ENCODE measurements at places on chromosomes 2 and 18.
A peak's percentile ranks its signal among the peaks of the same experiment; 100 is the strongest.

GRCh38 chr2:68710756-68711155 is 23.9 kb upstream of the ARHGAP25 start:
- no peak for DNase-seq

DNA sequence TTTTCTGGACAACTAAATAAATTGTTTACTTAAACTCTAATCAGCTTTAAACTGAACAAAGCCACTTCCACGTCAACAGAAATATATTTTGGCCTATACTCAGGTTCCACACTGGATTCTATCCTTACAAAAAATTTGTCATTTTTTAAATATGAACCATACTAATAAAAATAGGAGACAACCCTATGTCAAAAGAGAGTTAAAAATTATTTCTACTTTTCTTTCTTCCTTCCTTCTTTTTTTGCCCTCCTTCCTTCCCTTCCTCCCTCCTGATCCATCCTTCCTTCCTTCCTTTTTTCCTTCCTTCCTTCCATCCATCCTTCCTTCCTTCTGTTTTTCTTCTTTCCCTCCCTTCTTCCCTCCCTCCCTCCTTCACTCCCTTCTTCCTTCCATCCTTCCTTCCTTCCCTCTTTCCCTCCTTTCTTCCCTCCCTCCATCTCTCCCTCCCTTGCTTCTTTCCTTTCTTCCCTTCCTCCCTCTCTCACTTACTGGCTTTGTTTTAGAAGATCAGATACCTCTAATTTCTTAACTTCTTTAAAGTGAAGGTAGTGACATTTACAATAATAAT is 1444.9 kb downstream of the DPP10 start:
- DNase-seq: no peak

GRCh38 chr2:85905187-85905666 is 16.4 kb upstream of the ST3GAL5 start:
- DNase-seq: no peak

DNA sequence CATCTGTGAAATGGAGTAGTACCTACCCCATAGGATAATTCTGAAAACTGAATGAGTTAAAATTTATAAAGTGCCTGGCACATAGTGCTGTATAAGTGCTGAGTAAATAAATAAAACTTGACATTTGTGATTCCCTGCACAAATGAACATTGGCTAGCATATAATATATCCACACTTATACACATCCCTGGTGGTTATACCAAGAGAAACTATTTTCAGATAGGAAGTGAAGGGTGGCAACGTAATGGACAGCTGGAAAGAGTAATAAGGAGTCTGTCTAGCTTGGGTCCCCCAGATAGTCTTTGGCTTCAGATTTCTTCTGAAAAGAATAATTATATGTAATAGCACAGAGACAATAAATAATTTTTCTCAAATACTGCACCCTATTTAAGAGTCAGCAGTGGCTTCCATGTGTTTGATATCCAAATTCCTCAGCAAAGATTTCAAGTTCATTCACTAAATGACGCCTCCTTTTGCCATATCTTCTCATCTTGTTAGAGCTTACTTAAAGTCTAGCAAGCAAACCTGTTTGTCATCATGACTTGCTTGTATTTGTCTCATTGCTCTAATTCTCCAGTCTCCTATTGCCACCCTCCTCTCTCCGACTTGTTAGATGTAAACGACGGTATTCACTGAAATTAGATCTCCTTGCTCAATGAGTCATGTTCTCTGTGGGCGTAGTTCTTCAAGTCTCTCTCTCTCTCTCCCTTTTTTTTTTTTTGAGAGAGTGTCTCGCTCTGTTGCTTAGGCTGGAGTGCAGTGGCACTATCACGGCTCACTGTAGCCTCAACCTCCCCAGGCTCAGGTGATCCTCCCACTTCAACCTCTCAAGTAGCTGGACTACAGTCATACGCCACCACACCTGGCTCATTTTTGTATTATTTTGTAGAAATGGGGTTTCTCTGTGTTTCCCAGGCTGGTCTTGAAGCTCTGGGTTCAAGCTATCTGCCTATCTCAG is 8.7 kb upstream of the ADGRF3 start:
- DNase-seq: peak; percentile 76

DNA sequence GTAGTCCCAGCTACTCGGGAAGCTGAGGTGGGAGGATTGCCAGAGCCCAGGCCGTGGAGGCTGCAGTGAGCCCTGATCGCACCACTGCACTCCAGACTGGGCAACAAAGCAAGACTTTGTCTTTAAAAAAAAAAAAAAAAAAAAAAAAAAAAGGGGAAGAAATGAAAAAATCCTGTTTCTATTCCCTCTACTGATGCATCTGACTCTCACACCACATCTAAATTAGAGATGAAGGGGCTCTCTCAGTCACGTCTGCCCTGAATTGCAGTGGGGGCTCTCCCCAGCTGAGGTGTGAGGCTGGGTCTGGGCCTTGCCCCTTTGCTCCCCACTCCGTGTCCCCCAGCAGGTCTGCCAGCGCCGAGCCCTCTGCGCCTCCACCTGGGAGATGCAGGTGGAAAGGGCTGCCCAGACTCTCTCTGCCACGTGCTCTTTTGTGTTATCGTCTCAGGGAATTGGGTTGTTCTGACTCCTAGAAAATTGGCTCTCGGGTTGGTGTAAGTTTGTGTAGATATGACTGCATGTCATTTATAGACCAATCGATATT is 30.2 kb downstream of the TRAPPC12 start:
- DNase-seq: no peak

DNA sequence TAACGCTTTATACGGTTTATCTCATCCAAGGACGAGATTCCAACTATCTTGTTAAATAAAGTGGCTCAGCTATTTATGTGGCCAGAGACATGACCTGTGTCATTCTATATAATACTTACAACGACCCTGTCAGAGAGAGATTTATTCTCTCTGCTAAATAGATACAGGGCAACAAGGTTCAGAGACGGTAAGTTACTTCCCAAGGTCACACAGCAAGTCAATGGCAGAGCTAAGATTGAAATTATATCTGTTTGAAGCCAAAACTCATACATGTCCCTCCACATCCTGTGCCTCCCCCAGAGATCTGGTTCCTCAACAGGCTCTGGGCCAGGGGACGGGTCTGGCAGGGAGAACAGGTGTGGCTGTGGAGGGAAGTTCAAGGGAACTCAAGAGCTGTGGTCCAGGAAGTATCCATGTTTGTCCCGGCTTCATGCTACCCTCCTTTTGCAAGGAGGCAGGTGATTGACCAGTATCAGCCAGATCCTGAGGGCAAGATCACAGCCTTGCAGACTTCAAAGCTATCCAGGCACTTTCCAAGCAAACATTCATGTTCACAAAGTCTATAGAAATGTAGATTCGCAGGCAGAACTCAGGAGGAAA is 99.8 kb downstream of the CAPN13 start:
- no peak for DNase-seq

DNA sequence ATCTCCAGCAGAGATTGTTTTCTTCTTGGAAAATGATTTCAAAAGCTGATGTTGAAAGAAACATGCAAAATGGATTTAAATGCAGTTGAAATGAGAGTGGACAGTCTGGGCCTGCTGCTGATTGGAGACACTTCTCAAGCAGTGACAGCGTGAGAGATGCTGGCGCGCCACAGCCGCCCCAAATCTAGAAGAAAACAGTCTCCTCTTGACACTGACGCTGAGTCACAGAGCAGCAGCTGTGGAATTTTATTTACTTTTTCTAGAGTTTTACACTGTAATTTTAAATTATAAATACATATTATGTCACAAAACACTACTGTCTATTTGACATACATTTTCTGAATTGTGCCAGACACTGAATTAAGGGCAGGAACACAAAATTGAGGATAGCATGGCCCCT is 121.8 kb upstream of the TMEM200C start:
- DNase-seq: no peak

DNA sequence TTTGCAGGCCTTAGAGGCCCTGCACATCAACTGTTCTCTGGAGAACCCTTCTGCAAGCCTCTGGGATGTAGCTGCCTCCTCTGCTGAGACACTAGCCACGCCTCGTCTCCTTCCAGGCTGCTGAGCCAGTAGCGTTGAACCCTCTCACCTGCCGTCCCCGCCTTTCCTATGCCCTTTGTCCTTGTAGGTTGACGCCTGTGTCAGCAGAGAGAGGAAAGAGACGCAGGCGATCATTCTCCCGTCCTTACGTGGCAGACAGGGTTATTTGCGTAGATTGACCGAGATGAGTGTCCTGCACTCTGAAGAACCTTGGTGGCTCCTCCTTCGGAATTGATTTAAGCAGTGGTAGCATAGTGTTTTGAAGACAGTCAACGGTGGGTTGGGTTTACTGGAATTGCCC is 27.8 kb downstream of the ID2 start:
- no peak for DNase-seq

DNA sequence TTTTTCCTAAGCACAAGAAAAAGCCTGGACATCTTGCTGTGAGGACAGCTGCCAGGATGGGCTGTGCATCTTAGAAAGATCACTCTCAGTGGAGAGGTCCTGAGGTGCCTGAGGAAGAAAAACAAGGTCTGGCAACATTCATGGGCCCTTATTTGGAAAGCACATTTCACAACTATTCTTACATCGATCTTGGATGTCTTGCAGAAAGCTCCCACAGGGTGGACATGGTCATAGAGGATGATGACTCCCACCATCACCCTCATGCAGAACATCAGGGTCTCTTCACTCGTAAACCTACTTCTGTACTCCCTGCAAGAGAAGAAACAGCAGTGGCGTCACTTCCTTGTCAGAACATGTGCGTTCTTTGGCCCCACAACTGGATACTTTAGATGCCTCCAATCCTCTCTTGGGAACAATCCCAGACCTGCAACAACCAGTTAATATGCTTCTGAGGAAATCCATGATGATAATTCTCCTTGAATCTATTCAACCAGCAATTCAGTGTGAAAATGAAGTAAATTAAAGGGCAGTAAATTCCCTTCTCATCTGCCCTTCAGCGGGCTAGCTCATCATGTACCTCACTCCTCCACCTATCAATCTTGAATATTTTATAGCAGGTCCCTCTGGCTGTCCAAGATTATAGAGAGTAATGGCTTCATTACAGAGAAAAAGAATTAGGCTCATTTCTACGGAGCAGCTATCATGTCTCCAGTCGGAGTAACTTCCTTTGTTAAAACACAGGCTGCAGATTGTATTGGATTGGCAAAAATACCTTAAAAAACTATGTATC is 106.2 kb downstream of the CYRIA start:
- no peak for DNase-seq

- DNase-seq: no peak
Observed at GRCh38 chr2:66561645-66562303, 126.8 kb downstream of the MEIS1 start.

GRCh38 chr18:58195278-58195765 is 151.3 kb downstream of the NEDD4L start:
- DNase-seq: no peak

GRCh38 chr18:46688853-46689525 is 32.0 kb upstream of the LOXHD1 start:
- no peak for DNase-seq

- no peak for DNase-seq
Observed at GRCh38 chr18:21896732-21897336, 156.2 kb downstream of the MIB1 start.

- no peak for DNase-seq
Observed at GRCh38 chr2:84959566-84960506, 11.1 kb upstream of the KCMF1 start.

DNA sequence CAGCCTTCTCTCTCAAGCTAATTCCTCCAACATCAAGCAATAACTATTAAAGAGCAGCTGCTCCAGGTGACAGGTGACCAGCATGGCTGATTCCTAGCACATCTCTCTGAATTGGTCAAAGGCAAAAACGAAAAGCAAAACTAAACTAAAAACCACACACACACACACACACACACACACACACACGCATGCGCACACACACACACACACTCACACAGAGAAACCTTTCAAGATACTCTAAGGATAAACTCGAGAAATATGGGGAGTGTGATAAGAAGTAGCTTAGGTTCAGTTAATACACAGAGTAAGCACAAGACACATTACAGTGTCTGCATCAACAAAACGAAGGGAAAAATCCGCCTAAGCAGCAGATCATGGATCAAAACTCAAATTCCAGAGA is 74.5 kb upstream of the FZD7 start:
- no peak for DNase-seq

- peak; percentile 11 for DNase-seq
Observed at GRCh38 chr18:62128157-62128556, 58.7 kb downstream of the PIGN start.

DNA sequence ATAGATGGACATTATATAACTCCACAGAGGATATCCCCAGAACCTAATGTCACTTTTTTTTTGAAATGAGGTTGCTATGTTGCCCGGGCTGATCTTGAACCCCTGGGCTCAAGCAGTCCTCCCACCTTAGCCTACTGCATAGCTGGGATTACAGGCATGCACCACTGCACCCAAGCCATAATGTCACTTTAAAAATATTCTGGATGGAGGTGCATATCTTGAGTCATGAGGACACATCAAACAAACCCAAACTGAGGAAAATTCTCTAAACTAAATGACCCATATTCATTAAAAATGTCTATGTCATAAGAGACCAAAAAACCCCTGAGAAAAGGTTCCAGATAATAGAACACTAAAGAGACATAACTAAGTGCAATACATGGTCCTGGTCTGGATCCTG is 36.3 kb downstream of the OSGEPL1 start:
- DNase-seq: no peak

DNA sequence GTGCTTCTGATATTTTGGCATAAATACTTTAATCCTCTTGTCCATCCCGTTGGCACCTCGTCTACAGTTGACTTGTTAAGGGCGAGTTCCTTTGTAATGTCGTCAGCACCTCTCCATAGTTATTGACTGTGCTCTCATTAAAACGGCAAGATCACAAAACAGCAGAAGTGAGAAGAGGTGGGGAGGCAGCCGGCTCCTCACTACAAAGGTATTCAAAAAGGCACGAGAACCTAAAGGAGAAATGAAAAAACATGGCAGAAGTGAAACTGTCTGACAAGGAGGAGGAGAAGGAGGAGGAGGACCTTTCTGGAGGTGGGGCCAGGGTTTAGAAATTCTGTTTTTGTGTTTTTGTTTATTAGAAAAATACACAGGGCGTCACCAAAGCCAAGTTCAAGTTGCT is 235.6 kb downstream of the BCL11A start:
- DNase-seq: no peak

DNA sequence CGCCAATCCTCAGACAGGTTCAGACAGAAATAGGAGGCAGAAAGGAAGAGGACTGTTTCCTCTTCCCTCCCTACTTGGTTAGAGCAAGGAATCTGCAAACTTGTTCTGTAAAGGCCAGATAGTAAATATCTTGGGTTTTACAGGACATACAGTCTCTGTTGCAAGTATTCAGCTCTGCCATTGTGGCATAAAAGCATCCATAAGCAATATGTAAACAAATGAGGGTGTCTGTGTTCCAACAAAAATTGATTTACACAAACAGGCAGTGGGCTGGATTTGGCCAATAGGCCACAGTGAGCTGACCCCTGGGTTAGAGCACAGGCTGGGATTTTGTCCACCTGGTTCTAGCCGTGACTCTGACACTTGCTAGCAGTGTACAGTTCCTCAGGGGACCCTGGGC is 89.4 kb downstream of the NRP2 start:
- no peak for DNase-seq

DNA sequence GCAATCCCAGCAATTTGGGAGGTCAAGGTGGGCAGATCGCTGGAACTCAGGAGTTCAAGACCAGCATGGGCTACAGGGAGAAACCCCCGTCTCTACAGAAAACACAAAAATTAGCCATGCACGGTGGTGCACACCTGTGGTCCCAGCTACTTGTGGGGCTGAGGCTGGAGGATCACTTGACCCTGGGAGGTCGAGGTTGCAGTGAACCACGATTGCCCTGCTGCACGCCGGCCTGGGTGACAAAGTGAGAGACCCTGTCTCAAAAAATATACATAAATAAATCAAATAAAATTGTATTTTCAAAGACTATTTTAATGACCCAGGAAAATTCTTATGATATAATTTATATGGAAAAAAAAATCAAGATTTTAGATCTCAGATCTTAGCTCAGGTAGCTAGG is 191.5 kb downstream of the ZFP36L2 start:
- no peak for DNase-seq

- no peak for DNase-seq
Observed at GRCh38 chr2:228675091-228675490, 493.6 kb upstream of the SPHKAP start.
